SIG-M5 (cell line): ENCODE measurements at places on chromosomes 4 and X.

GRCh38 chrX:153672531-153673427 is 834 bp downstream of the PNCK start:
- no peak for DNase-seq

DNA sequence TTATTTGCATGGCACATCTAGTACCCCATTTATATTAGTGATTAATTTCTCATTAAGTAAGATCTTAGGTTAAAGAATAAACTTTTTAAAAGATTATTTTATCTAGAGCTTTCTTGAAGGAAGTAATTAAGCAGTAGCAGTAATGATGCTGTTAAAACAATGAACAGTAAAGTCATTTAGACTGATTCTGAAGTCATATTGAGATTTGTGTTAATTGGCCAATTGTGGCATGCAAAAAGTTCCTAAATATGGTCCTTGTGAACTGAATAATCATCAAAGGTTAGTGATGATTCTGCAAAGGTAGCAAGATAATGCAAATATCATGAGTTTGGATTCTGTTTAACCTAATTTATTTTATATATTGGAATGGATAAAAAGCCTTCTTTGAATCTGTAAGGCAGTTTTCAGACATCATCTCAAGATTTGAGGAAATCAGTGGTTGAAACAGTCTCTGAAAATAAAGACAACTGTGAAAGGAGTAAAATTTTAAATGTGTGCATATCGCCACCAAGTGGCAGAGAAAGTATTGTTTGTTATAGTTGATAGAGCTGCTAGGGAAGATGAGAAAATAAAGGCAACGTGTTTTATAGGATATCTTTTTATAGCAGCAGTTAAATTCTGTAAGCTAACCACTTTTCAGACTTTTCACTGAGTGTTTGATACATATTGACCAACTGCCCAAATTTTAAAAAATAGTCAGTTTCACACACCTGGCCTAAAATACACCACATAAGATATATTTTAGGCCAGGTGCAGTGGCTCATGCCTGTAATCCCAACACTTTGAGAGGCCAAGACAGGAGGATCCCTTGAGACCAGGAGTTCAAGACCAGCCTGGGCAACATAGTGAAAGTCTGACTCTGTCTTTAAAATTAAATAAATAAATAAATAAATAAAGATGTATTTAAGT is 79.6 kb downstream of the CCKAR start:
- DNase-seq, result peak; percentile 4

DNA sequence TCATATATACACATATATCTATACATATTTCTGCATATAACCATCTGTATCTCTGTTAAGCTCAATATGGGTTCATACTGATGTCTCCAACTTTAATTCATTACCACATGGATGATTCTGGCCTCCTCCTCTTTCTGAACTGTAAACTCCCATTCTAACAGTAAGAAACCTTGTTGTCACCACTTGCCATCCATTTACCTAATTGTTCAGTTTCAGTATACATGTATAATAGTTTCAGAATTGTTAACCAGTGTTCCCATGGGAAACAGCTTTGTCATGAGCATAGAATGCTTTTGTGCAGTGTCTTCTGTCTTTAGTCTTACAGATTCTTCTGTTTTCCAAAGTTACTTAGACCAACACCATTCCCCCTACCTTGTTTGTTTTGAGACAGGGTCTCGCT is 35.9 kb downstream of the SLC9A6 start:
- no peak for DNase-seq

GRCh38 chrX:15471028-15471427 is 22.1 kb downstream of the PIR start:
- no peak for DNase-seq

- DNase-seq, result no peak
Measured at GRCh38 chr4:142974328-142974727, 128.2 kb upstream of the INPP4B start.

DNA sequence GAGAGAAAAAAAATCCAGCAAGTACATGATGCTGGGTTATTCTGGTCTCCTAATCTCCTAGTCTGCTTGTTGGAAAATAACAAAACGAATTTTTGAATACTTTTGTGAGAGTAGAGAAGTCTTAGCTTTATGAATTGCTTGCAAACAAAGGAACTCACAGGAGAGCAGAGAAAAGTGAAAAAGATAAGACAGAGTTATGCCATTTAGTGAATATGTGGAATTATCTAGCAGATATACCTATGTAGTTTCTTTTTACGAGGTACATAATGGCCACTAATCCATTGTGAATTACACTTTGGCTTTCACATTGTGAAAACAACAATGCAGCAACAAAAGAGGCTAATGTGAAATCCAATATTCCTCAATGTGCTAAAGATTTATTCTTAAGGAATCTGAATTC is 226.7 kb downstream of the NDST4 start:
- DNase-seq, result no peak

DNA sequence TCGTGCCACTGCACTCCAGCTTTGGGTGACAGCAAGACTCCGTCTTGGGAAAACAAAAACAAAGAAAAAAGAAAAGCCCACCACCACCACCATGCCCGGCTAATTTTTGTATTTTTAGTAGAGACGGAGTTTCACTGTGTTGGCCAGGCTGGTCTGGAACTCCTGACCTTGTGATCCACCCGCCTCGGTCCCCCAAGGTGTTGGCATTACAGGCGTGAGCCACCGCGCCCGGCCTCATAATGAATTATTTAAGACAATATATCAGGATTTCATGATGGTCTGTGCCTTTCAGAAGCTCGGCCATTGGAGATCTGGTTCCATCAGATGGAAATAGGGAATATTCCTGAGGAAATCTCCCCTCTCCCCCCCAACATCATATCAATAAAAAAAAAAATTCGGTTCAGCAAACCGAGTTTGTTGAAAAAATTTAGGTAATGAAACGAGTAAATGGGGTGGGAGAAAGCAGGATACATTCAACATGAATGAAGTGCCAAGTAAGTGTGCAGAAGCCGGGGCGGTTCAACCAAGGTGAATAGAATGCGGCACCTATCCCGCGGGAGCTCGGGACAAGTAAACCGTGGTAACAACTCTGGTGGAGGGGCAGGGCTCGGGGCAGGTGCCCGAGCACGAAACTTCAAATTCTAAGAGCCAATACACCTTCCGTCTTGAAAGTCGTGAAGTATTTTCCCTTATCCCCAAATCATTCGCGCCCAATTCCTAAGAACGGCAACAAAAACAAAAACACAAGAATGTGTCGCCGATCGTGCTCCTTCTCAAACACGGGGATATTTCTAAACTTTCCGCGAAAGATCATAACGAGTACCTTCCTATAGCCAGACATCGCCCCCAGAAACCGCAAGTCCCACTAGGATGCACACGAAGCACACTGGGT is 773 bp upstream of the TXLNG start:
- DNase-seq, result no peak

- DNase-seq, result no peak
Measured at GRCh38 chr4:115152081-115152480, 38.7 kb upstream of the NDST4 start.

DNA sequence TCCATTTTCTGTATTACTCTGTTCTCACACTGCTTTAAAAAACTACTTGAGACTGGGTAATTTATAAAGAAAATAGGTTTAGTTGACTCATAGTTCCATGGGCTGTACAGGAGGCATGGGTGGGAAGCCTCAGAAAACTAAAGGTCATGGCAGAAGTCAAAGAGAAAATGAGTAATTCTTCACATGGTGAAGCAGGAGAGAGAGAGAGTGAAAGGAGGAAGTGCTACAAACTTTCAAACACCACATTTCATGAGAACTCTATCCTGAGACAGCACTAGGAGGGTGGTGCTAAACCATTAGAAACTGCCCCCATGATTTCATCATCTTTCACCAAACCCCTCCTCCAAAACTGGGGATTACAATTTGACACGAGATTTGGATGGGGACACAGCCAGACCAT is 108.0 kb upstream of the PBDC1 start:
- no peak for DNase-seq

- no peak for DNase-seq
Measured at GRCh38 chrX:109350551-109350950, 131.3 kb downstream of the GUCY2F start.

DNA sequence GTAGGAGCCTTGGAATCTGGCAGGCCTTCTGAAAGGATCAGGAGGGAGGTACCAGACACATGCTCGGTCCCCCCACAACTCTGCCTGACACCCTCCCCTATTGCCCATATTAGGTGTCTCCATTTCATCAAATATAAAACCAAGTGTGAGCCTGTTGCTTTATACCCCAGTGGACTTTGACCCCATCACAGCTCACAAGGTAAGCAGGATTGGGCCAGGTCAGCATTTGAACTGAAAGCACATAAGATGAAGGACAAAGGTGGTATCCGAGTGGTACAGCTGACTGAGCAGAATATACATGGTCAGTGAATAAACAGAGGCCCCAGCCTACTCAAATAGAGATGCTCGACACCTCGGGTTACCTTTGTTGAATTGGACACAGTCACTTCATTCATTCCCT is 20.0 kb downstream of the SLC25A43 start:
- no peak for DNase-seq

GRCh38 chr4:100581337-100581736 is 63.5 kb upstream of the EMCN start:
- DNase-seq, result no peak

- no peak for DNase-seq
Measured at GRCh38 chr4:83062739-83063138, 27.8 kb downstream of the COPS4 start.

DNA sequence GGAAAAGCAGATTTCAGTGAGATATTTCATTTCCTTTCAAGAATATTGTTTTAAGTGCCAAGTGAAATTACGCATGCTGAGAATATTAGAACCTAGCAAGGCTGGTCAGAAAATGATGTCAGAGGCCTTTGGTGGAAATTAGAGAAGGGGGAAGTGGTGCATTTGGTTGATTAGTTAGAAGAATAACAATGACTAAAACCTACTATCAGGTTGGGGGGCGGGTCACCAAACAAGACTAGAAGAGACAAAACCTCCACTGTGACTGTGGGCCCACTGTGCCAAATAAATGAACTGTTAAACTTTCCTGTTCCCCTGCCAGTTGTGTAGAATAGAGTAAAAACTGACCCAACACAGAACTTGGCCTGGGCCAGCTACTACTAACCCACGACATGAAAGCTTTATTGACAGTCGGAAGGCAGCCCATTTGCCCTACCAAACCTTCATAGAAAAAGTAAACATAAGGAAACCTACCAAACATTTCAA is 2.9 kb downstream of the RAPGEF2 start:
- DNase-seq, result no peak

DNA sequence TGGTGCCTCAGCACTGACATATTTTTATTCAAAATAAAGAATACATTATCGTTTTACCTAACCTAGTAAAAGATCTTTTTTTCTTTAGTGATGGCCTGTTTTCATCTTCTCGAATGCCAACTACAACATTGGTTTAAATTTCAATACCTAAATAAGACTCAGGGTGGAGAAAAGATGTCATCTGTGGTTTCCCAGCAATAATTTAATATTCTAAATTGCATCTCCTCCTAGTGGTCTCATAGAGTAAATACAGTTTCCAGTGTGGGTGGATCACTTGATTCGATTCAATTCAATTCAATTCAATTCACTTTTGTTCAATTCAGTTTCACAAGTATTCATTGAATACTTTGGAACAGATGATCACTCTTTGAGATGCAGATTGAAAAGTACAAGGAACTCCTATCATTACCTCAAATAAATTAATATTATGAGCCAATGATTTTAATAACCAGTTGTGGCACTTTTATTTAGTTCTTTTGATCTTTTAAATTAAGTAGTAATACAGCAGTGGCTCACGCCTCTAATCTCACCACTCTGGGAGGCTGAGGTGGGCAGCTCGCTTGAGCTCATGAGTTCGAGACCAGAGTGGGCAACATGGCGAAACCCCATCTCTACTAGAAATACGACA is 427.2 kb downstream of the FAT4 start:
- DNase-seq, result no peak

DNA sequence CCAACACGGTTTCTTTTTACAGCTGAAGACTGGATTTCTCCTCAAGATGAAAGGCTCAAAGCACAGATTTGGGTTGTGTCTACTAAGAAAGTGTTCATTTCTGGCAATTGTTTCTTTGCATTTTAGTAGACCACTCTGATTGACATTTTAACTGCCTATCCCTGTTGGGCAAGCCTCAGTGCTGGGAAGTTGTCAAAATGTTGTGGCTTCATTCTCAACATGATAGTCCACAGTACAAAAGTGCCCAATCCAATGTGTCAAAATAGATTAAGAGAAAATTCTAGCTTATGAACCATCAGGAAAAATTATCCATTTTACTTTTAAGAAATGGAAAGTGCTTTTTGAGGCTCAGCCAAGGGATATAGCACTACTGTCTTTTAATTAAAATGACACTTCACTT is 323.9 kb upstream of the PRPS2 start:
- DNase-seq, result no peak

GRCh38 chr4:77805840-77806239 is 13.3 kb downstream of the CNOT6L start:
- no peak for DNase-seq

GRCh38 chr4:91434631-91435030 is 869.1 kb upstream of the GRID2 start:
- DNase-seq, result no peak

DNA sequence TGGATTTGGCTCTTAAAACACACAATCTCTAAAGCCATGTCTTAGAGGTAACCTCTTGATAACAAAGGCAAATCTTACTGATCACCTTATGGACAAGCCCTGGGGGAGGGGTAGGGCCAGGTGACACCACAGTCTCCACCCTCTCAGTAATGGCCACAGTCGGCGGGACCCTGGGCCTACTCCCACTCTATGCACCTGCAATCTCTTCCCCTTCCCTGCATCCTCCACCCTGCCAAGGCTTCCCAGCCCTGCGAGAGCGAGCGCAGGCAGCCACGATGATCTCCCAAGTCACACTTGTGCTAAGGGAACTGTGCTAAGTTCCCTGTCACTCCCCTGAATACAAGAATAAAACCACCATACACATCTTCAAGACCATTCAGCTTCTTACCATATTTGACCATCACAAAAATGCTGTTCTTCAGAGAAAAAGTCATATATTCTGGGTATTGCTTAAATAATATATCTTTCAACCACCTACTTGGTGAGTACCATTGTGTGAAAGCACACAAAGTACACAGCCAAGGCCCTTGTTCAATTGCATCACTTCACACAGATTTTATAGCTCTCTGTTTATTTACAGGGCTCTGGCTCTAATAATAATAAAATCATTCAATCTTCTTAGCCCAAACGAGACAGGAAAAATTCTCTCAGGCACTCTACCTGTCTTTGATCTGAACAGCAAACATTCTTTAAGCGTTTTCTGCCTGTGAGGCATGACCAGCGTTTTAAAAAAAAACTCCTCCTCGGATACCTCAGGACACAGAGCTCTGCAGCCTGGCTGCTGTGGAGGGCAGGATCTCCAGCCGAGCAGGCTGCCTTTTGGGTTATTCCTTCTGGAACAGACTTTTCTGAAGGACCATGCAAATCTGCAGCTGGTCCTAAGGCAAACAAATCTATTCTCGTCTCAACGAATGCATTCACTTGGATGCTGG is 115.7 kb upstream of the MAP3K15 start:
- no peak for DNase-seq

GRCh38 chr4:67161311-67161710 is 384.0 kb downstream of the CENPC start:
- no peak for DNase-seq
